ENCODE measurements at places on chromosomes 5 and 9.

GRCh38 chr9:7081065-7081600 is 323.4 kb downstream of the KDM4C start:
- no peak for DNase-seq

DNA sequence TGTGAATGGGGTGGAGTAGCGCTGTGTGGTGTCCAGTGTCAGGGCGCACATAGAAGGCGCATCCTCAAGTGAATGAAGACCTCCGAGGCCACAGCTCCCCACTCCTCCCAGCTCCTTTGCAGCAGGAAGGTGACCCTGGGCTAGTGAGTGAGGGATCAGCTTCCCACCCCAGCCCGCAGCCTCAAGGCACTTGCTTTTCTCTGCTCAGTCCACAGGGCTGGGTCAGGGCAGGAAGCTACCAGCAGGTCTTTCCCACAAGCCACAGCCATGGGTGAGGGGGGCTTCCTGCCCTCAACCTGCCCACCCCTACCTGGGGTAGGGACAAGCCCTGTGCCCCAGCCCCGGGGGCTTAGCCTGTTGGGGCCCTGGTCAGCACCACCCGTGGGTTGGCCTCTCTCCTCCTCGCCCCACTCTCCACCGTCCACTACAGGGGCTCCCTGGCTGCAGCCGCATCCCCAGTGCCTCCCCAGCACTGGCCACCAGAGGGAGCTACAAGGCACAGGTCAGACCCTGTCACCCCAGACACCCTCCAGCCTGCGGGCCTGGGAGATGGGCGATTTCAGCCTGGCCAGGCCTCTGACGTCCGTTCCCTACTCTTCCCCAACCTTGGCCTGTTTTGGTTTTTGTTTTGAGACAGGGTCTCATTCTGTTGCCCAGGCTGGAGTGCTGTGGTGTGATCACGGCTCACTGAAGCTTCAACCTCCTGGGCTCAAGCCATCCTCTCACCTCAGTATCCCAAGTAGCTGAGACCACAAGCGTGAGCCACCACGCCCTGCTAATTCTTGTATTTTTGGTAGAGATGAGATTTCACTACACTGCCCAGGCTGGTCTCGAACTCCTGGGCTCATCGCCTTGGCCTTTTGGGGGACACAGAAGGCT is 1.3 kb upstream of the ABCA2 start:
- DNase-seq = peak; percentile 71

DNA sequence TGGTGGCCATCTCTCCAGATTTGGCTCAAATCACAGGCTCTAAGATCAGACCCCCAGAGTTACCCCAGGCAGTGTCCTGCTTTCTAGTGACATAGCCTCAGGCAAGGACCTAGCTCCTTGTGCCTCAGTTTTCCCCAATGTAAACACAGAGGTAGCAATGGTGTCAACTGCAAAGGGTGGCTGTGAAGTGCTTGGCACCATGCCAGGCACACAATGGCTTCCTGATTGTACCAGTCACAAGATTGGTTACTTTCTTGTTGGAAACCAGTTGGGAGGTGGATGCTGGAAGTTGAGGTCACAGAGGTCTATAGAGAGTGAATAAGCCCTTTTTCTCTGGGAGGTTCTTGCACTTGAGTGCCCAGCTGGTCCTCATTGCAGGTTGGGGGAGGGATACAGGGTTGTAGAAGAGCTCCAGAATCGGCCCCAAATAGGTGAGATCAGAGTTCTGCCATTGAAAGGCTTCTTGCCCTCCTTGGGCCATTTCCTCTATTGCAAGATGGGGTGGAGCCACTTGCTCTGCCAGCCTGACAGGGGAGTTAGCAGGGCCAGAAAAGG is 2.3 kb downstream of the STKLD1 start:
- no peak for DNase-seq

- no peak for DNase-seq
Observed at GRCh38 chr9:130450344-130451003, 5.7 kb downstream of the ASS1 start.

- no peak for DNase-seq
Observed at GRCh38 chr5:119323601-119324000, 32.2 kb upstream of the TNFAIP8 start.

DNA sequence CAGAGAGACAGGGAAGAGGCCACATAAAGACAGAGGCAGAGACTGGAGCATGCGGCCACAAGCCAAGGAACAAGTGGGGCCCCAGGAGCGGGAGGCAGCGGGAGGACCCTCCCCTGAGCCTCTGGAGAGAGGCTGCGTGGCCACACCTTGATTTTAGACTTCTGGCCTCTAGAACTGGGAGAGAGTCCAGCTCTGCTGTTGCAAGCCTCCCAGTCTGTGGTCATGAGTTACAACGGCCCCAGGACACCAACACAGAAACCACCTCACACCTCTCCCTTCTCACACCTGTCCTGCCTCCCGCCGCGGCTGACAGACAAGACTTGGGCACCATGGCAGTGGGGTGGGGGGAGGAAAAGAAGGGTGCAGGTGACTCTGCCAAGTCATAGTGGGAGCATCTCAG is 2.2 kb downstream of the INPP5E start:
- no peak for DNase-seq

DNA sequence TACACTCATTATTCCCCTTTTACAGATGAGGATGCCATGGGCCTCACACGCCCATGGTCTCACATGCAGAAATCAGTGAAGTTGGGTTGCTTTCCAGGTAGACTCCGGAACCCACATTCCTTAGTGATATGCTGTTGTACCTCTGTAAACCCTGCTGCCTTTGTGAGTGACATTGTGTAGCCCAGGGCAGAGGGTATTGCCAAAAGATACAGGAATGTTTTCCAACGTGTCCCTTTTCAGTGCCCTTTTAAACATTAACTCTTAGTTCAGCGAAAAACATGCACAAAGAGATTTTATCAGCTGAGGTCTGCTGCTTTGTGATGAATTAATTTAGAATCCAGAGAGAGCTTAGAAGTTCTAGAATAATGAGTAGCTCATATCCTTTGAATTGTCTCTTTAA is 38.3 kb upstream of the TRMT10B start:
- no peak for DNase-seq

- no peak for DNase-seq
Observed at GRCh38 chr9:81575956-81576355, 113.4 kb downstream of the TLE1 start.

DNA sequence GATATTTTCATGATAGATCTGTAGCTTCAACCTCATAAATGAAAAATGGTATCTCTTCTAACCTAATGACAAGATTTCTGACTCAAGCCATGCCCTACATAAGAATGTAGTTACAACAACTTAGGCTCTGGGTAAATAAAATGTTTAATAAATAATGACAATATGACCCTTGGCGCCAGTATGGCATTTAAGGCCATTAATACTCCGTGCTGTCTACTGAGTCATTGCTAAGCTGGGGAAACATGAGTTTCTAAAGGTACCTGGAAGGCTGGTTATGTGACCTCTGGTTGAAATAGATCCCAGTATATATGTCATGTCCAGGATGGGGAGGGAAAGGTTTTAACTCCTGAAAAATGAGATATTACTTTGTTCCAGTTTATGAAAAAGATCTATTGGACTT is 58.0 kb upstream of the CEMIP2 start:
- no peak for DNase-seq

- no peak for DNase-seq
Observed at GRCh38 chr5:18630458-18631045, 996.3 kb downstream of the TAF11L14 start.

- no peak for DNase-seq
Observed at GRCh38 chr5:111375645-111376044, 136.7 kb downstream of the STARD4 start.

DNA sequence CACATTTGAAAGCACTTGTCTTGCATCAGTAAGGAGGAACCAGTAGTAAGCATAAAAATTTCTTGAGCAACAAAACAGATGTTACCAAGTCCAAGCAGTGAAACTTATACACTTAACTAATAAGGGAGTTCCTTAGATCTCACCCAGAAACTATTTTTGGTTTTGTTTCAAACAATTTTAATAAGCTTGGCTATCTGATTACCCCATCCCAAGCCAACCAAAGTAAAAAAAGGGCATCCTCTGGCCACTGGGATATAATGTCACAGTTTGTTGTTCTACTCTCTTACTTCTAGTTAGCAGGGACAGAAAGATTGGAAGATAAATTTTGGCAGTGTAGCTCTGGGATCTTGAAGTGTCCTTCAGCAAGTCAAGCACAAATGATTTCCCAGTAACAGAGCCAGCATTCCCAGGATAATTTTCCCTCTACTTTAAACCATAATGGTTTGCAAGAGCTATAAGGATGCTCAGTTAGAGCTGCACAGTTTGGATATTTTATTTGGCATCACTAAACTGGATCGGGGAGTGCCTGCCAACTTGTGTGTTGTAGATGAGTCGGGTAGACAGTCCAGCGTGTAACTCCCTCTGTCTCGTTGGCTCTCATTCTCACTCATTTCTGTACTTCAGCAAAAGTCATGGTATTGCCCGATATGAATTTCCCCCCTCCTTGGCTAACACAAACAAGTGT is 161.9 kb upstream of the HMHB1 start:
- DNase-seq = no peak

DNA sequence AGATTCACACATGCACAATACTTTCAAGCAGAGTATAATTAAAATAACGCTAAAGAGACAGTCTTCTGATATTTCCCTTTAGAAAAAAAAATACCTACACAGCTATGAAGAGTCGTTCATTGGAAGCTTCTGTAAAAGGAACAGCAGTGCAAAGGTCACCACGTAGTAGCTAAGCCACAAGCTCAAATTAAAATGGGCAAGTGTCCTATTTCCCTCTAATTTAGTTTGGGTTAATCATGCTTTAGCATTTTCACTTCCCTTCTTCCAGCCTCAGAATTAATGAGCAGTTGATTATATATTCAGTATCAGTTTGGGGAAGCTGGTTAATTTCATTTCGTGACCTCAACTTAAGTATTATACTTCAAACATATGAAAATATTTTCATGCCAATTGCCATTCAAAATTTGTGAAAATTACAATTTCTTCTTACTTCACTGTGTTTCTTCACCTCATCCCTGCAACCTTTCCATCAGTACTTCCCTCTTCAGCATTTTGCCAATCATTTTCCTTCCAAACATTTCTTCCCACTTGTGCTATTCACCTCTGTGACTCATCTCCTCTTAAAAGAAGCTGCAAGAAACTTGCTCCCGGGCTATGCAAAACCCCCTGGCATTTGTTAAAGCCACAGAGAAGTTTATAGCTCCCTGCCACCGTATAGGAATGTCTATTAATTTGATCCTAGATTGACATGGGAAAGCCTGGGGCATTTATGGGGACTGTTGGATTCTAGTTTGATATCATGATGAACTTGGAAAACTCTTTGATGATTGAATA is 83.0 kb downstream of the DMRTA1 start:
- no peak for DNase-seq

DNA sequence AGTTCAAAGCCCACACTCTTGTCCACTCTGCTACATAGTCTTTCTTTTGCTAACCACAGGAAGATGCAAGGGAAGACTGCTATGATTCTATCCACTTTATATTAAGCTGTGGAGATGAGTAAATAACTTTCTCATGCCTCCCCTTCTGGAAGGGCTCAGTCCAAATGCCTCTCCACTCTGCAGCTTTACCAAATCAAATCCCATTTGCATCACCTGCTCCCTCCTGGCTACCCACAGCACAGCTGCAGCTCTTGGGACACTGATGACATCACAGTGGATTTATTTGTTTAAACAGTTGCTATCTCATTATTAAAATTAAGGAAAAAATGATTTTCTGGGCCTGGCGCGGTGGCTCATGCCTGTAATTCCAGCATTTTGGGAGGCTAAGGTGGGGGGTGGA is 1544.9 kb upstream of the WWC1 start:
- no peak for DNase-seq

DNA sequence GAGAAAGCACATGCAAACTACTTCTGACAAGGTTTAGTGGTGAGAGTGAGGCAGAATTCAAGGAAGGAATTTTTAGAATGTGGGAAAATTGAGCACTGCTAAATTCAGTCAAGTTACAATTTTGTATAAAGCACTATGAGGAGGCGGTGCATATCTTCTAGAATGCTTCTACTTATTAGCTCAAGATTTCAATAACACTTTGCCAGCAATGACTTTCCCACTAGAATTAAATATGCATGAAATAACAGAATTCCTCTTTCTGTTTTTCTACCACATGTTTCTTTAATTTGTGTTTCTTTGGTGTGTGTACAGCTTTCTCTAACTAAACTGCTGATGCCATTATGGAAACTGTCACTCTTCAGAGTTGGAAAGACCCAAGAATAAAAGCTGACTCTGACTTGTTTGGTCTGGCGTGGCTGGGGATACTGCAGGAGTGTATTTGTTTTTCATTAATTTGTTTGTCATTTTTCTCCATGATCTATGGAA is 163.5 kb downstream of the ARSB start:
- DNase-seq = no peak

DNA sequence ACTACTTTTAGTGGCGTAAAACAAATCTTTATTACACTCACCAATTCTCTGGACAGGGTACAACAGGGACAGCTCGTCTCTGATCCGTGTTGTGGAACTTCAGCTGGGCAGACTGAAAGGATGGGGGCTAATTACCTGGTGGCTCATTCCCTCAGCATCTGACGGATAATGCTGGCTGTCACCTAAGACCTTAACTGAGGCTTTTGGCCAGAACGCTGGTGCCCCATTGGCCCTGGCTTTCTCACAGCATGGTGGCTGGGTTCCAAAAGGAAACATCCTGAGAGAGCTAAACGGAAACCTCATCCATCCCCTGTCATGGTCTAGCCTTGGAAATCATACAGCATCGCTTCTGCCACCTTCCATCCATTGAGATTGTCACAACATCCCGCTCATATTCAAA is 62.9 kb downstream of the RAI14 start:
- no peak for DNase-seq

Measured in stimulated activated CD8-positive, alpha-beta memory T cell treated with anti-CD3 and anti-CD28 coated beads, Interleukin-2, amount 100 ng/mL, for 48 hours (primary cell).